ENCODE measurements at places on chromosomes 3 and 15.

DNA sequence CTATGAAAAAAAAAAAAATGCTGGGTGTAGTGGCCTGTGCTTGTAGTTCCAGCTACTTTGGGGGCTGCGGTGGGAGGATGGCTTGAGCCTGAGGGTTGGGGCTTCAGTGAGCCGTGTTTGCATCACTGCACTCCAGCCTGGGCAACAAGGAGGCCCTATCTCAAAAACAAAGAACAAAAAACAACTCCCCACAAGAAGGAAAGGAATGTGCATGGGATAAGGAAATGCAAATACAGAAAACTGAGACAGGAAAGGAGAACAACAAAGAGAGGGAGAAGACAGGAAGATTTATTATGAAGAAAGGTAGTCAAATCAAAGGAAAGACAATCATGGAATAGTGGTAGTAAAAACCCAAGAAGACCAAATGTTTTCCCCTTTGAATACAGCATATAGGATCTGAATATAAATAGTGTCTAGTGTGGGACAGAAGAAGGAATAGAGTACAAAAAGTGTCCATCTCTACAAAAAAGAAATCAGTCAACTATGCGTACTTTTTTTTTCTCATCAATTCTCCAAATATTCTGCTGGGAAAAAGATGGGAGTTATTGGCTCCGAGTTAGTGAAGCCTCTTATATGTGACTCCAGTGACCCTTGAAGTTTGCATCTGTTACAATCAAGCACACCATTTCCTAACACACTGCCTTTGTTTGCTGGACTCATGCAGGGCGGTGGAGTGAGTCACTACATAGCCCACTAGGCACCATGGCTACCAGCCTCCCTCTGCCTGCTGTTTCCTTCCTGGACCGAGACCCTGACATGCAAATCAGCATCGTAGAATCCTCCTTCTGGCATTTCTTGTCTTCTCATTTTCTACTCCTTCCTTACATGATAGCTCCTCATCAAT, 101.2 kb upstream of the PTX3 start:
- no peak for DNase-seq

DNA sequence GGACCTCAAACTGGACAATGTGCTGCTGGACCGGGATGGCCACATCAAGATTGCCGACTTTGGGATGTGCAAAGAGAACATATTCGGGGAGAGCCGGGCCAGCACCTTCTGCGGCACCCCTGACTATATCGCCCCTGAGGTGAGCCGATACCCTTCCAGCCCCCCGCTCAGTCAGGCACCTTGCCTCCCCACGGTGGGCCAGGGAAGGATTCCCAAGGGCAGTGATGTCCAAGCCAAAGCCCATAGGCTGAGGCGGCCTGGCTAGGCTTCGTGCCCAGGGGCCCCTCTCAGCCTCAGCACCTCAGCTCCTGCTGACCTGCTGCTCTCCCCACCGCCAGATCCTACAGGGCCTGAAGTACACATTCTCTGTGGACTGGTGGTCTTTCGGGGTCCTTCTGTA, 27.7 kb downstream of the PRKCD start:
- no peak for DNase-seq

GRCh38 chr3:174438501-174439145, 420.5 kb upstream of the NAALADL2 start:
- no peak for DNase-seq

GRCh38 chr3:148173851-148174250, 523.9 kb upstream of the AGTR1 start:
- DNase-seq, result no peak

- no peak for DNase-seq
Measured at GRCh38 chr3:17508180-17508752, 234.2 kb downstream of the TBC1D5 start.

DNA sequence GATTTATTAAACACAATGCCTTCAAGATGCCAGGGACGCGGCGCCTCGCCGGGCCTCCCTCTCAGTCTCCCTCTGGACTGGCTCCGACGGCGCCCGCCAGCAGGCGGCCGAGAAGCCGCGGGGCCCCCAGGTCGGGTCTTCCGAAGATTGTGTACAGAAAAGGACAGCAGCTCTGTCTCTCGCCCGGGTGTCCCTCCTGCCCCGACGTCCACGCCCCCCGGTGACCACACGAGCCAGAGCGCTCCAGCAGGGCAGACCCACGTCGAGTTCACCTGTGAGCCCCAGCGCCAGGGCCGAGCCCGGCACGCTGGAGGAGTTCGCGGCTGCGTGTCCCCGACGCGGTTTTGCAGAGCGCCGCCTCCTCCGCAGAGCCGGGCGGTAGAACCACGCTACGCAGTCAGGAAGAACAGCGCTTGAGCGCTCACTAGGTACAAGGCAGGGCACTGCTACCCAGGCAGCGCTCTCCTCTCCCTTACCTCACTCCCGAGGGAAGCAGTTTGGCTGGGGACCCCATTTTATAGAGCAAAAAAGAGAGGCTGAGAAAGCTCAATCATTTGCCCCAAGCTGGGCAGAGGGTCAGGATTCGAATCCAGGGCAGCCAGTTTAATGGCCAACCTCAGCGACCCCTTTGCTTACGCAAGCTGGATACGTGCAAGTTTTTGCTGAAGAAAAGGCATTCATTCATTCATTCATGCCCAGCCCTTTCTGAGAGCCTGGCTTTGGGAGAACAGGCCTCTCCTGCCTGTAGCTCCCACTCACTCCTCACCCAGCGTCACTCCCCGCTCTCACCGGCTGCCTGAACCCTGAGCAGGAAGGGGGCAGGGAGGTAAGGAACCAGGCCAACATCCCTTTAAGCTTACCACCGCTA, 3.0 kb upstream of the TLE3 start:
- no peak for DNase-seq

GRCh38 chr3:99534951-99535704, 103.3 kb upstream of the COL8A1 start:
- no peak for DNase-seq

DNA sequence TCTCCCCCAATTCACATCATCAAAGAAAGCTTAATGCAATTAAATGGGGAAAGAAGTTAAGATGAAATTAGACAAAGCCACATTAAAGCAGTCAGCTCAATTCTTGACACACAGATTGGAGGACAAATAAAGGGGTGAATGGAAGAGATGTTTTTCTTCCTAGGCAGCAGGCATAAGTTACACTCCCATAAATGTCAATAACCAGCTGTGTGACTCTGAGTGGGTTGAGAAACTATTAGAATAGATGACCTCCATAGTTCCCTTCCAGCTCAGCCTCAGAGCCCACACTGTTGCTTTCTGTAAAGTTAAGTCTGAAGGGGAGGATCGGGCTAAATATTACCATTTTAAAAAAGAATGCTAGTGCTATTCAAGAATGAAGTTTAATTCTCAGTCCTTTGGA, 71.0 kb downstream of the THBS1 start:
- no peak for DNase-seq
